Stimulated activated CD8-positive, alpha-beta memory T cell treated with anti-CD3 and anti-CD28 coated beads, Interleukin-15, amount 100 ng/mL, for 48 hours (primary cell): ENCODE measurements at places on chromosomes 3 and 15.

DNA sequence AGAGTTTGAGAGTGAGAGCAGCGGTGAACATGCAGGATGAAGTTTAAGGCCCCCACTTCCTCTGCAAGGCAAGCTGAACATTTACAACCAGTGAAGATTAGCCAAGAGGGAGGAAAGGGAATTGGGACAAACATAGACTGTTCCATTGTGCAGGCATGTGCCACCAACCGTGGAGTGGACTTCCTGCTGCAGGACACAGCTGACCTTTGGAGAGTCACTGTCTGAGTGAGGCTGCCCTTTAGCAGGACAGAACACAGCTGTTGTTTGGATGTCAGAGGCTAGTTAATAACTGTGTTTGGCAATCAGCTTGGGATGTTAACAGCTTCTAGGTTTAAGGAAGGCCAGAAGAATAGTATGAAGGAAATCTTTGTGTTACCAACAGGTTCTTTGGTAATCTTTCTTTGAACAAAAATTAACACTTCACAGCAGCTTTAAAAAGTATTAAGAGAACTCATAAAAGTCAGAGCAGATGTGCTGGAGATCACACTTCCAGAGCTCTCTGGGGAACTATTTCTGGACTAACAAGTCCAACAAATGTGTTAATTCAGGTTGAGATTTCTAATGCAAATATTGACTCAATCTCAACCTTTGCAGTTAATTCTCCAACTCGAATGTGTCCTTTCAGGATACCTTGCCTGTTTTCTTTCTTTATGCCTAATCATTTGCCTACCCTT is 31.4 kb downstream of the CTDSPL start:
- DNase-seq: no peak

GRCh38 chr3:9077029-9077428 is 113.8 kb upstream of the RAD18 start:
- no peak for DNase-seq

- no peak for DNase-seq
Measured at GRCh38 chr3:4895838-4896237, 83.4 kb upstream of the BHLHE40 start.

GRCh38 chr3:196625331-196625730 is 14.2 kb upstream of the NRROS start:
- DNase-seq: no peak

DNA sequence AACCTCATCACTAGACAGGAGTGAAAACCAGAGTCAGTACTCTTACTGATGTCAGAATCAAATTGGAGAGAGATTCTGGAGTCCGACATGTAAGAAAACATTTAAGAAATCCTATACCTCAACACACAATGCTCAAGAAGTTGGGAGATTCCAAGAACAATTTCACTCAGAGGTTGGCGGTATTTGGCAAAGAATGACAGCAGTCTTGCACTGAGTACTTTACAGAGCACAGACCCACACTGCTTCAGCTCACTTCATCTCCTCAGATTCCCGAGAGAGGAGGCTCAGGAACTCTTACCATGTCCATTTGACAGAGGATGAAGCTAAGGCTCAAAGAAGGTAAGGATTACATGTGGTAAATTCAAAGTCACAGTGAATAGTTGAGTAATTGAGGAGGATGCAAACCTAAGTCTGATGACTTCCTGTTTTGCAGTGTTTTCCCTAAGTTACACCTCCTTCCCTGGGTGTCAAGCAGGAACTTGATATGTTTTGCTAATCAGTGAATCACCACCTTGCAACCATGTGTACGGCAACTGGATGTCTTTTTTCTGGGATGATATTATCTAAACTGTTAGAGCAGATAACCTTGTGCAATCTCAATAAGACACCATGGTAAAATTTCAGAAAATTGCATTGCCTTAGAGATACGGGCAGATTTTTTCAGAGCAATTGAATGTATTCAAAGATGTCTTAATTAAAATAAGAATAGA is 61.3 kb upstream of the MME start:
- no peak for DNase-seq

DNA sequence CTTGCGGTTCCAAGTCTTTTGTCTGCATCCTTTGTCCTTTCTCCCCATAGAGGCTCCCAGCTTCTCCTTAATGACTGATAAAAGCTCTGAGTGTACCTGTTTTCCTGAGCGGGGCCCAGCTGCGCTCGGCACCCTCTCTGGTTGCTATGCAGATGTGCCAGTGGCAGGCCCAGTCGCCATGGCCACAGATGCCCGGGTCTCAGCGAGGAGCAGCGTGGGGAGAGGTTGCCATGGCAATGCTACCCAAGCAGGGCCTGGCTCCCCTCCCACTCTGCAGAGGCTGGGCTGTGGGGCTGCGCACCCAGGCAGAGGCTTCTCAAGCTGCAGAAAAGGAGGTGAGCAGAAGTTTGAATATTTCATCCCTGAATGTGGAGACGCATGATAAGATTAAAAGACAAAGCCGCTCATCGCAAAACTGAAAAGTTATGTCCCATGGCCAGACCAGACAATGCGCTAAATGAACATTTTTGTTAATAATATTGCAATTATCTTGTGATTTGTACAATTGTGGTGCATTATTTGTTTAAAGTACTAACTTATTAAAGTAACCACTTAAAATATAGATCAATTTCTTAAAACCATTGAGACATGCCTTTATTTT is 66.1 kb downstream of the TPRA1 start:
- no peak for DNase-seq

DNA sequence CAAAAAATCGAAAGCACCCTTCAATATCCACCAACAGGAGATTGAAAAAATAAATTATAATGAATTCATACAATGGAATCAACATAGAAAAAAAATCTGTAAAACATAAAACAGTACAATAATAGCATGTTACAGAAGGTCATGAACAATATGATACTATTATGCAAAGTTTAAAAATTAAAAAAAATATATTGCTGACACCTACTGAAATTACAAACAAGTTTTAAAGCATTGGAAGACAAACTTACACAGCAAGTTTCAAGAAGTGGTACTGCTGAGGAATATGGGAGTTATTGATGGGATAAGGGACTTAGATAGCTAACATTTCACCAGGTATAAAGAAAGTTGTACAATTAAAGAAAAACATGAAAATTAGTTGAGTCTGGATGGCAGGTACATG is 89.4 kb downstream of the EFL1 start:
- DNase-seq: no peak

GRCh38 chr15:60751985-60752952 is 273.3 kb upstream of the ICE2 start:
- no peak for DNase-seq

GRCh38 chr3:67578416-67578815 is 76.0 kb downstream of the SUCLG2 start:
- DNase-seq: no peak

- DNase-seq: no peak
Measured at GRCh38 chr3:66816090-66816761, 181.9 kb upstream of the KBTBD8 start.

DNA sequence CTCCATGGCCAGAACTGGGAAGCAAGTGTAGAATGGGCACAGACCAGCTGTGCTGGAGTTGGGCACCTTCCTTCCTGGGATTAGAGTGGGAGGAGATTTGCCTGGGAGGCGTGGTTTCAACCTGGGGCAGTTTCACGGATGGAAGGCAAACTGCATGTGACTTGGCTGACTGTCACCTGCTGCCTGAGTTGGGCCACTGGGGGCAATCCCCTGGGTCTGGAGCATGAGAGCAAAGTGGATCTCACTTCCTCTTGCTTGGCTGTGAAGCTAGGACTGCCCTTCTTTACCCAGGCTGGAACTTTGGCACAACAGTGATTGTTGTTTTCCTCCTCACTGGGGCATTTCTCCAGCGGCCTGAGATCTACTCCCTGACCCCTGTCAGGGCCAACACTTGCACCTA is 1247.0 kb upstream of the EPHA6 start:
- no peak for DNase-seq

- no peak for DNase-seq
Measured at GRCh38 chr3:29283231-29284119, 2.6 kb downstream of the RBMS3 start.

DNA sequence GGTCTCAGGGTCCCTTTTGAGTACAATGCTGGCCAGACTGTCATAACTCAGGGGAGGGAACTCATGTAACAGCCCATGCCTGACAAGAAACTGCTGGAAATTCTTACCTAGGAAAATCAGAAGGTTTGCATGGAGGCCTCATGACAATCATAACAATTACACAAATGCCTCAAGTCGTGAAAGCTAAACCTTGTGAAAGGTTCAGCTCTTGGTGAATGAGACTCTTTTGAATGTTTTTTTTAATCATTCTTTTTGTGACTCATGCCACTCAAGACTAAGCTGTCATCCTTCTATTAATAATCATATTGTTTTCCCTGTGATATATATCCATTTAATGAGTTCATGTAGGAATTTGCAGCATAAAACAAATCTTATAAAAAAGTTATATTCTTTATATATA is 61.4 kb upstream of the LEKR1 start:
- no peak for DNase-seq

GRCh38 chr3:119783255-119783654 is 1.4 kb downstream of the NR1I2 start:
- DNase-seq: no peak

DNA sequence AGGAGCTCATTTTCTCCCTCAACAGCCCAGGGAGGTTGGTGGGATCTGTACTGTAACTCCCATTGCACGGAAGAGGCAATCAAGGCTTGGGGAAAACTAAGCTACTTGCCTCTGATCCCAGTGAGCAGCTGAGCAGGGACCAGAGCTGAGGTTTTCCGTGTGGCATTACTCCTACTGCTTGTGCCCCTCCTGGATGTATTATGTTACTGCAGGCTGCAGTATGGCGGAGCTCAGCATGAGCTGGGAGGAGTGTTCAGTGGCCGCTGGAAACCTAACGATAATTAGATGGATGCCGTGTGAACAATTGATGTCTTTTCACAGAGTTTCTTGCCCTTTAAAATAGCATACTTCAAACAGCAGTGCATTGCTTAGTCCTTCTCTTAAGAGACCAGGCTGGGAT is 2.0 kb upstream of the TPRG1 start:
- no peak for DNase-seq

DNA sequence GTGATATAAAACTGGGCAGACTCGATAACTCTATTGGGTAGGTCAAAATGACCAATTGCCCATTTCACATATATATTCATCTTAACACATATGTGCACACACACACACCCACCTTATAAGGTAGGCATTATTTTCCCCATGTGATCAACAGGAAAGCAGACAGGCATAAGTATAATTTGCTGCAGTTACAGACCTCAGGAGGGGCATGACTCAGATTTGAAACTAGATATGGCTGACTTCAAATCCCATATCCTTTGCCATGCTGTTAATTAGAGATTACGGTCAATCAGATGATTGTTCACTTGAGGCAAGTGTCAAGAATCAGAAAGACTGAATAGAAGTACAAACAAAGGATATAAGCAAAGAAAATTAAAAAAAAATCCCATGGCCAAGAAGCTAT is 910.6 kb downstream of the NTRK3 start:
- no peak for DNase-seq

- no peak for DNase-seq
Measured at GRCh38 chr15:73685981-73686380, 1.8 kb downstream of the CD276 start.

DNA sequence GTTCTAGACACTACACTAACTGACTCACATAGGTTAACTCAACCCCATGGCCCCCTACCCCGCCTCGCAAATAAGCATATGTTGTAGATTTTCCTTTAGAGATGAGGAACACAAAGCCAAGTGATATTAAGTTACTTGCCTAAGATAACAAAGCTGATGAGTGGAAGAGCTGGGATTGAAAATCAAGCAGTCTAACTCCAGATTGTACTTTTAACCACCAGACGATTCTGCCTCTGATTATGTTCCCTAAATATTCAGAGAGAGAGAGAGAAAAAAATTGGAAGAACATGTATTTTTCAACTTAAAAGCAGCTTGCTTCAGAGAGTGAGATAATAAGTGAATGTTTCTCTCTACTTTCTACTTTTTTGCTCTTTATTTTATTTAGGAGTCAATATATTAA is 66.9 kb upstream of the THBS1 start:
- DNase-seq: no peak

- DNase-seq: no peak
Measured at GRCh38 chr15:51390966-51391422, 49.5 kb downstream of the GLDN start.

- no peak for DNase-seq
Measured at GRCh38 chr3:141306922-141307321, 61.4 kb upstream of the ZBTB38 start.

DNA sequence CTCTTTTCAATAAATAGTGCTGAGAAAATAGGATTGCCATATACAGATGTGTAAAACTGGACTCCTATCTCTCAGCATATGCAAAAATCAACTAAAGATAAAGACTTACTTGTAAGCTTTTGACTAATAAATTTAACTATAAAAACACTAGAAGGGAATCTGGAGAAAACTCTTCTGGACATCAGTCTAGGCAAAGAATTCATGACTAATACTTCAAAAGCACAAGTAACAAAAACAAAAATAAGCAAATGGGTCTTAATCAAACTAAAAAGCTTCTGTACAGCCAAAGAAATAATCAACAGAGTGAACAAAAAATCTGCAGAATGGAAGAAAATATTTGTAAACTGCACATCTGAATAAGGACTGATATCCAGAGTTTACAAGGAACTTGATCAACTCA is 1122.2 kb downstream of the TBL1XR1 start:
- DNase-seq: no peak

DNA sequence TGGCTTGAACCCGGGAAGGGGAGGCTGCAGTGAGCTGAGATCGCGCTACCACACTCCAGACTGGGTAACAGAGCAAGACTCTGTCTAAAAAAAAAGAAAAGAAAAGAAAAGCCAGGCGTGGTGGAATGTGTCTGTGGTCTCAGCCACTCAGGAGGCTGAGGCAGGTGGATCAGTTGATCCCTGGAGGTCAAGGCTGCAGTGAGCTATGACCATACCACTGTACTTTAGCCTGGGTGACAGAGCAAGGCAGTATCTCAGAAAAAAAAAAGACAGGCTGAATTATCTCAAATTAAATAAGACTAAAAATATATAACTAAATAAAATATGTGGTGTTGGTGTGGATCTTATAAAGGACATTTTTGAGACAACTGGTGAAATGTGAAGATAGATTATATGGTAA is 20.6 kb downstream of the SMARCC1 start:
- DNase-seq: no peak

GRCh38 chr15:89099968-89100367 is 11.7 kb downstream of the ABHD2 start:
- no peak for DNase-seq

GRCh38 chr3:127448671-127449070 is 141.9 kb downstream of the TPRA1 start:
- DNase-seq: no peak

DNA sequence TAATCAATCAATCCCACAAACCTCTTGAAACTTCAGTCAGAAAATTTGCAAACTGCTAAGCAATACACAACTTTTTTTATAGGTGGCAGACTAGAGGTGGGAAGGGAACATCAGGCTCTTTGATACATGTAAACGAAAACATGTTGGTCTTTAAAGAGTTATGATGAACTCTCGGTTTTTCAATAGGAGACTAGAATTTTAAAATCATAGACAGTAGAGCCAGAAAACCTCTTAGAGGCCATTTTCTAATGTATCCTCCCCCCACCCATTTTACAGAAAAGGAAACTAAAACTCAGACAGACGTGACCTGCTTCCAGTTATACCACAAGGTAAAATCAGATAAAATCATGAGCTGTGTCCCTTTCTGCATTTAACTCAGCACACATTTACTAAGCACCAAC is 179.1 kb upstream of the LPP start:
- DNase-seq: no peak
